Astrocyte of the cerebellum (primary cell): ENCODE measurements at places on chromosomes 11 and 22.

- no peak for DNase-seq
Measured at GRCh38 chr11:107018219-107018901, at the start of gene GUCY1A2. Gene GUCY1A2, minus strand, starts transcription at chr11:107018476. Its CDS starts 421 bp downstream, at chr11:107018055.

GRCh38 chr11:77259641-77260040, 41.8 kb downstream of the GDPD4 start:
- DNase-seq = no peak

DNA sequence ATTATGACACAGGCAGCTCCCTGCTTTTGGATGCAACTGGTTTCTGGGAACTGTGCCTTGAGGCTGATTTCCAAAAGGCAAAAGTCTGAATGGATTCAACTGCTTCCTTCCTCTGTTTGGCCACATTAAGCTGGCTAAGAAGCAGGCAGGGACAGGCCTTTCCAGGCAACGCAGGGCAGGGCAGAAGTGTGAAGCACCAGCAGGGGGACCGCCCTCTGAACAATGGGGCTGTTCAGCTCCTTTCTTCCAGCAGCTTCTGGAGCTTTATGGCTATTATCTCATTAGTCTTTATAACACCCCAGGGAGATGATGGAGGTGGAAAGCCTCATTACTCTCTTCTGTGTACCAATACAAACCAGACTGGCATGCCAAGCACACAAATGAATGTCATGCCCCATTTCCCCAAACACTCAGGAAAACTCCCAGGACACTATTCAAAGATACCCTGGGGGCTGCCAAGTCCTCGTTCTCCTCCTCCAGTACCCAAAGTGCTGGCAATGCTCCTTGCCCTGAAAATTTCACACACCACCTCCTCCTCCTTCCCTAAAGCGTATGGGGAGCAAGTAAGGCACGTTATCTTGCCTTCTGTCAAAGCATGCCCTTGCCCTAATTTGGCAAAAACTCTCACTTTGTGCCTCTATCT, 21.3 kb downstream of the MORC2 start:
- no peak for DNase-seq

DNA sequence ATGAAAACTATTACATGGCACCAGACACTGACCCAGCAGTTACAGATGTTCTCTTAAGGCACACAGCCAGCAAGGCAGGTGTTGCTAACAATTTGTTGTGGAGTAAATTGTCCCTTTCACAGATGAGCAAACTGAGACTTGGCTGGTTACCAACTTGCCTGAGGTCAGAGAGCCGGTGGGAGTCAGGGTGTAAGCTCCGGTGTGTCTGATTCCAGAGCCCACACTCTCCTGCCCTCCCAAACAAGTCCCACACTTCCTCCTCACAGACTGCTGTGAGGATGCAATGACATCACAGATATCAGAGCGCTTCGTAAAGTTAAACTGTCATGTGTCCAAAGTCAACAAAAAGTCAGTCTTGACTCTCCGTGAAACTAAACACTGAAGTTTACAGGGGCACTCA, 12.5 kb downstream of the GDPD5 start:
- DNase-seq = peak; percentile 16

DNA sequence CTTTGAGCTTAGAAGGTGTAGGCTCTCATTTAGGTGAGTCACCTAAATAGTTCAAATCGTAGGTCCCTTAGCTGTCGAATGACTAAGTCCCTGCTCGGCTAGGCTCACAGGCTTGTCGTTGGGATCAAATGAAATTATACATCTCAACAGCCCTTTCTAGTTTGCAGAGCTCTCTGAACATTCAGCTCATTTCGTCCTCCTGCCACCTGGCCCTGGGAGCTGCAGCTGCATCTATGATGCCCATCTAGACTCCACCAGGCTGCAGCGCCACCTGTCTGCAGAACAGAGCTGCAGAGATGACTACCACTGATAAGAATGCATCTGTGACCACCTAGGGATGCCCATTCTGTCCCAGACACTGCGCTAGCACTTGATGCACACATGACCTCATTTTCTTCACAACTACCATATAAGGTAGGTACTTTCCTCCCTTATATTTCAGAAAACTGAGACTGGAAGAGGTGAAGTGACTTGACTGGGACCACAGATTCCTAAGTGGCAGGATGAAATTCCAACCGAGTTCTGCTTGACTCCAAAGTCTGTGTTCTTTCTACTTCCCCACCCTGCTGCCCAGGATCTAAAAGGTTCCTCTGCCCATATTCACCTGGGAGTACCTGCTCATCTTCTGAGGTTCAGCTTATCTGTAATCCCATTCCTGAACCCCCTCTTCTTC, 141.1 kb upstream of the NARS2 start:
- DNase-seq = peak; percentile 56
